Fibroblast of skin of left biceps (primary cell): ENCODE measurements at places on chromosomes 1 and 21.

GRCh38 chr1:187948170-187948794 is 1119.5 kb downstream of the PLA2G4A start:
- no peak for DNase-seq

DNA sequence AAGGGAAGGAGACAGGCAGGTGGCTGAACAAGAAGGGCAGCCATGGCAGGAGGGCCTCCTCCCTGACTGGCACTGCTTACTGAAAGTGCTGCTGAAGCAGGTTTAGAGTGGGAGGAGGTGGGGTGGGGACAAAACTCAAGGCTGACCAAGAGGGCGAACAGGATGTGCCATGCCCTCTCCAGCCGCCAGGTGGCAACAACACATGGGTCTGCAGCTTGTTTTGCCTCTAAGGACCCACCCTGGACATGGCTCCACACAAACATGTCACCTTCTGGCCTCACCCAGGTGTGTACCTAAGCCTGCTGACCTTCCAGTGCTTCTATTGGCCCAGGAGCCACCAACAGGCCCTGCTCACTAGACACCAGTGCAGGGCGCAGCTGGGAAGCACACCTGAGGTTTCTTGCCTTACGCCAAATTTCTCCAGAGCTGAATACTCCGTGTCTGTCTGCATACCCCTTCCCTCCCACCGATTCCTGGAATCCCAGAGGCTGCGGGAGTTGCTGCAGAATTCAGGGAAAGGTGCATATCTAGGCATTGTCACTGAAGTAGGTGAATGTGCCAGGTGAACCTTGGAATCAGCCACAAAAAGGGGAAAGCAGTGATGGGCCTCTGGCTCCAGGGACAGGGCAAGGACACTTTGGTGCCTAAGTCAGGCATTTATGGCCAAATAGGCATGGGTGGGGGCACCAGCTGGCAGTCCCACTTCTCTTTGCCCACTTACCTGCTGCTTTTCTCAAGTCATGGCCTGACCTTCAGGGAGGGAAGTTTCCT is 5.3 kb downstream of the PSRC1 start:
- no peak for DNase-seq

- no peak for DNase-seq
Observed at GRCh38 chr1:21239221-21239620, 51.0 kb downstream of the ECE1 start.

DNA sequence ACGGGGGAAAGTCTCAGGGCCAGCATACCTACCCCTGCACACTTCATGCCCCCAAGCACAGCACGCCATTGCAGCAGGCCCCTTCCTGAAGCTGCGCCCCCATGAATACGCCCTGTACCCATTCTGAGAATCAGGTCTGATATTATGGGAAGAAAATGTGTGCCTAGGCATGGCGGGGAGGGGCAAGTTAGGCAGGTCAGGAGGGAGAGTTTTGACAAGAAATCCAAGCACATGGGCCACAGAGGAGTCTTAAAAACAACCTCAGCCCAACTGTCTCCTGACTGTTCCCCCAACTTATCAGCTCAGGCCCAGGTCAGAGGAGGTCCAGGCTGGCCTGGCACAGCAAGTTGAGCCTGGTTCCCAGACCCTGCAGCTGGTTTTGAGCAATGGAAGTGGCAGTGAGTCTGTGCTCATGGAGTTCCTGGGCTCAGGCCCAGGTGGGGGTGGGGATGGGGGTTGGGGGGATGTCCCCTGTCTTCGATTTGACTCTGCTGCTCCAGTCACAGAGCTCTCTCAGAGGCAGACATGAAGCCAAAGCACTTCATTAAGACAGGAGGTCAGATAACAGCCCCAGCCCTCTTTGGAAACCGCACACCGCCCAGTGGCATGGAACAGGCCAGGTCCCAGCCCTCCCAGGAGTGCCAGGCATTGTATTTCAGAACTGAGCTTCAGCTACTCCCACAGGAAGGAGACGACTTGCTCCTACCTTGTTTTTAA is 20.6 kb upstream of the BCAR3 start:
- DNase-seq = no peak

DNA sequence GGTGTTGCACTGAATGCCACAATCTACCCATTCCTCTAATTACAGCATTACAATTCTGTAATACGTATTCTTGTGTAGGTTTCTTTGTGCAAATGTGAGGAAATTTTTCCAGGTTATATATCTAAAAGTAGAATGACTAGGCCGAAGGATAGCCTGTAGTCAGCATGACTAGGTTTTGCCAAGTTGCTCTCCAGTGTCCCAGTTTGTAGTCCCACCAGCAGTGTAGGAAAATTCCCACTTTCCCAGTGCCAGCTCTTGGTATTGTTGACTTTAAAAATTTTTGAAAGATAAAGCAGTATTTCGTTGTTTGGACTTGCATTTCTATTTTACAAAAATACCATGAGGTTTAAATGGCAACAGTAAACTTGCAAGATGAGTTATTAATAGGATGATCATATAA is 3.0 kb downstream of the PARK7 start:
- no peak for DNase-seq

DNA sequence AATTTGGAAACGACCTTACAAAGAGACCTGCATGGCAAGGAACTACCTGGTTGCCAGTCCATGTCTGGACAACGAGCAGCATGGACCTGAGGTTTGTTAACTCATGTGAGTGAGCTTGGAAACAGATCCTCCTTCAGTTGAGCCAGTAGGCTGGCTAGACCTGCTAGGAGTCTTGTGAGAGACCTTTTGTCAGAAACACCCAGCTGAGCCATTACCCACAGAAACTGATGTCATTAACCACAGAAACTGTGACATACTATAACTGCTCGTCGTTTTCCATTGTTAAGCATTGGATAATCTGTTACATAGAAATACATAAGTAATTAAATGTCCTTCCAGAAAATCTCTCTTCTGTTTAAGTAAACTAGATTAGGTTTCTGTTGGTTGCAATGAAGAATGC is 211.1 kb upstream of the C21orf91 start:
- no peak for DNase-seq

DNA sequence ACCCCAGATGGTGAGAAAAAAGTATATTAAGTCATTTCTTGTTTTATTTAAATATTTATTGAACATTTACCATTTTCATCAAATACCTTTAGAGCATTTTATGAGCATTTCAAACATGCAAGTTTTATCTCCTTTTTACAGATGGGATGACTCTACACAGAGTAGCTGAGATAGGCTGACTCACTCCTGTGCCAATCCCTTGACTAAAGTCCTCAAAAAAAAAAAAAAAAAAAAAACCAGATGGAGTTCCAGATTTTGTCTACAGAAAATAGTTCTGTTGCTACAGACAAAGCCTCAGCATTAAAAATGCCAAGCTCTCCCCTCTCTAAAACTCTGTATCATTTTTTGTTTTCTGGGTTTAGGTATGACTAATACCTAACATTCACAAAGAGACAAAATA is 303.0 kb upstream of the PLD5 start:
- no peak for DNase-seq

GRCh38 chr1:183051546-183051945 is 28.3 kb downstream of the LAMC1 start:
- DNase-seq = no peak

GRCh38 chr1:225861834-225862580 is 20.2 kb downstream of the TMEM63A start:
- DNase-seq = no peak

- DNase-seq = no peak
Observed at GRCh38 chr1:14999441-14999840, 154.1 kb upstream of the TMEM51 start.

DNA sequence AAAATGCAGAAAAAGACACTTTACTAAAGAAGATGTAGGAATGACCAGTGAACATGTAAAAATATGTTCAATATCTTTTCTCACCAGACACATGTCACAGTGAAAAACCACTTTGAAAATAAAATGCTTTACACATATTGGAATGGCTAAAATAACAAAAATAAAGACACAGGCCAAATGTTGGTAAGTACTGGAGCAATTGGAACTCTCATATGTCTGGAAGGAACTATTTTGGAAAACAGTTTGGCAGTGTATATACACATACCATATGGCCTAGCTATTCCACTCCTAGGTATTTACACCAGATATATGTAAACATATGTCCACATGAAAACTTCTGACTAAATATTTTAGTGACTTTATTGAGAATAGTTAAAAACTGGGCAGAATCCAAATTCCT is 927.2 kb downstream of the BRINP3 start:
- no peak for DNase-seq

GRCh38 chr1:180631194-180631765 is 542 bp upstream of the XPR1 start:
- DNase-seq = no peak

DNA sequence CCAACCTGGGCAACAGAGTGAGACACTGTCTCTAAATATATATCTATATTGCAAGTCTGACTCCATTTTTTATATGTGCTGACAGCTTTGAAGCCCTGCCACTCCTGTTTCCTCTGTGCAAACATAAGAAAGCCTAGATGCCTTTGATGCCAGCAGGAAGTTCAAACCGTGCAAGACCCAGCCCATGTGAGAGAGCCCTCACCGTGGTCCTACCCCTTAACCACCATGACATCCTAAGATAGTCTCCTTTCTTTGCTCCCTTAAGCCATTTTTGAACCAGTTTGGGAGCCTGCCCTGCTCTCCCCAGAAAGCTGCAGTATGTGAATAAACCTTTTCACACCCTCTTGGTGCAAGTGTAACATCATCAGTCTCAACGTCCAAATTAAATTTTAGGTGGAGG is 3.7 kb upstream of the DIPK1A start:
- no peak for DNase-seq

GRCh38 chr21:39119891-39120290 is 63.4 kb downstream of the PSMG1 start:
- DNase-seq = no peak

DNA sequence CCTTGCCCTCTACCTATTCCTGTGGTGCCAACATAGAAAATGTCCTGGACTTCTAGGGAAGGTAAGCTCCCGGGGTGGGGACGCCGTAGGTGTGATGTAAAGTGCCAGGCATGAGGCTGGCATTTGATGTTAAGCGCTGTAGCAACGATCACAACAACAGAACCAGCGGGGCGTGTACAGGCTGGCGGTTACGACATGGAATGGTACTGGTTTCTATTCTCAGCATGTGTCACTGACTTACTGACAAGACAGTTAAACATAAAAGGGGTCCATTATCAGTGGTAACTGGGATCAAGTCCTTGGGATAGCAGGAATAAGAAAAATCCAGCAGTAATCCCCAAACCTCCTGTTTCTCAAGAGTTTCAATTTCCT is 58.9 kb downstream of the TGFBR3 start:
- no peak for DNase-seq
